Osteoblast (primary cell): ENCODE measurements at places on chromosomes 6 and 20. TPM values are rescaled to one million over a fixed set of nuclear protein-coding genes. Genes with fewer than 3 reads are reported as not detected.

TRIM31 gene
- total RNA-seq, result not detected in 2 replicates

AGPAT4 gene
- 13.8 and 16.8 TPM in 2 replicates for total RNA-seq

IL20RA gene
- 0.29 and 0.36 TPM in 2 replicates for total RNA-seq

PTPRT gene
- not detected in 2 replicates for total RNA-seq
